T-helper 17 cell (primary cell): ENCODE measurements at places on chromosomes 7 and 10. TPM values are rescaled to one million over a fixed set of nuclear protein-coding genes. Genes with fewer than 3 reads are reported as not detected.
A peak's percentile ranks its signal among the peaks of the same experiment; 100 is the strongest.

DNA sequence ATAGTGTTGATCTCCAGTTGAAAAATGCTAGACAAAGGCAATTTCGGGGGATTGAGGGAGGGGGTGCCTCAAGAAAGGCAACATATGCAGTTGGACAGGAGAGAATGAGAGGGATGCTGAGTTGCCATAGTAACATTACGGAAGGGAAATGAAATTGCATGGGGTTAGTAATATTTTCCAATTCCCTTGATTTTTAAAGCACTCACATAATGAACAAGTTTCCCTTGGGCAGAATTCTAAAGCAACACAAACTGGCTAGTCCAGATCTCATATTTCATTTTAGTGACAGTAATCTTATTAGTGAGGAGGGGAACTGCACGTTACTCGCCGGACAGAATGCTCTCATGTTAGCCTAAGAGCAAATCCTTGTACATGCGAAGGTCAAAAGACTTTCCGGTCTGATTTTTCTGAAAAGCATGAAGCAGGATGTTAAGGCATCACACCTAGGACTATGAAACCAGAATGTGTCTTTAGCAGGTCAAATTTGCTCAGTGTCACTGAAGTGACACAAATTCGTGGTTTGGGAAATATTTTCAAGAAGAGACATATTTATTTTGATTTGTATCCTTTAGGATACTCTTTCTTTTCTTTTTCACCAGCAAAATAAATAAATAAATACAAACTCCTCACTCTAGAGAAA lies 165.5 kb downstream of the ANK3 start:
- no peak overlapping the region for H3K4me3 ChIP-seq
- DNase-seq = no peak
- no peak overlapping the region for H3K27ac ChIP-seq
- H3K36me3 ChIP-seq = peaks cover under 1% of the 10 kb centered on the region

DNA sequence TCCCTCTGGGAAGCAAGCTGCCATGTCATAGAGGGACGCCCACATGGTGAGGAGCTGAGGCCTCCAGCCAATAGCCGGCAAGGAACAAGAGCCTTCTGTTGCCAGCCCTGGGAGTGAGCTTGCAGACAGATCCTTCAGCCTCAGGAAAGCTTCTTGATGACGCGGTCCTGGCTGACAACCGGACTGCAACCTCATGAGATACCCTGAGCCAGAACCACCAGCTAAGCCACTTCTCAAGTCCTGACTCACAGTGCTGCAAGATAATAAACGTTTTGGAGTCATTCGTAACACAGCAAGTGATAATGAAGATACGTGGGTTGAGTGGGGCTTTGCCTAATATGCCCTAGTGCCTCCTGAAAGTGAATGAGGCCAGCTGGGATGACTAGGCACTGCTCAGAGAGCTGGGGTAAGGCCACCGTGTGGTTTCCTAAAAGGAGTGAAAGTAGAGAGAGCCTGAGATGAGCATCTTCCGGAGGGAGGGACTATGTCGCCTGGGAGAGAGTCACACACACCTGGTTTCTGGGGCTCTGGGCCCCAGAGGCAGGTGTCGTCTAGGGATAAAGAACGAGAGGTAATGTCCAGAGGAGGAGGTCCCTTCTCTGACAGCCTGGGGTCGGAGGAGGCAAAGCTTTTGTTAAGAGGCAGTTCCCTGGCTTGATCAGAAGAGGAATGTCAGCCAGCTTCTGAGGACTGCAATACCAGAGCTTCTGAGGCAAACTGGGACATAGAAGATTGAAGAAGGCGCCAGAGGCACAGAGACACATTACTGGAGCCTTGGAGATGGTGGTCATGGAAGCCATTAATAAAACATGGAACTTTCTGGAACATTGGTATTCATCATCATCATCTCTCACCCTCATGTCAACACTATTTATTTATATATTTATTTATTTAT lies 53.6 kb downstream of the PYROXD2 start:
- H3K36me3 ChIP-seq = peaks cover 3% of the 10 kb centered on the region
- peaks cover 7% of the 10 kb centered on the region for H3K4me1 ChIP-seq
- no peak for DNase-seq
- H3K27me3 ChIP-seq = peaks cover 32% of the 10 kb centered on the region

DNA sequence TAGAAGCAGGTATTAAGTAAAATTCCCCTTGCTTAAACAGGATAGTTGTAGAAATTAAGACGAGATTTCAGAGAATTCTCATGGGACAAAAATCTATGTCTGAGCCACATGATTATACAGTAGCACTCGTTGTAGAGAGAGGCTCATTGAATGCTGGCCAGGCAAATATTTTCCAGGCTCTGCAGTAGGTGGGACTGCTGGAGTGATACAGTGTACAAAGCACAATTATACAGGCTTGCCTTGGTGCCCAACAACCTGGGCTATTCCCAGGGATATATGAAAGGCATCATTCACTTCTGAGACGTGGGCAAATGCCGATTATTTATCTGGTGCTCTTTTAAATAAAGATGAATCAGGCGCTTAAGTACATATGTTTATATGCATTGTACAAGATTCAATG lies 380.6 kb downstream of the PHTF2 start:
- no peaks in the 10 kb centered on the region for H3K36me3 ChIP-seq
- no peak for DNase-seq
- H3K4me3 ChIP-seq = no peak overlapping the region
- no peaks in the 10 kb centered on the region for H3K4me1 ChIP-seq
- peaks cover 41% of the 10 kb centered on the region for H3K27me3 ChIP-seq

DNA sequence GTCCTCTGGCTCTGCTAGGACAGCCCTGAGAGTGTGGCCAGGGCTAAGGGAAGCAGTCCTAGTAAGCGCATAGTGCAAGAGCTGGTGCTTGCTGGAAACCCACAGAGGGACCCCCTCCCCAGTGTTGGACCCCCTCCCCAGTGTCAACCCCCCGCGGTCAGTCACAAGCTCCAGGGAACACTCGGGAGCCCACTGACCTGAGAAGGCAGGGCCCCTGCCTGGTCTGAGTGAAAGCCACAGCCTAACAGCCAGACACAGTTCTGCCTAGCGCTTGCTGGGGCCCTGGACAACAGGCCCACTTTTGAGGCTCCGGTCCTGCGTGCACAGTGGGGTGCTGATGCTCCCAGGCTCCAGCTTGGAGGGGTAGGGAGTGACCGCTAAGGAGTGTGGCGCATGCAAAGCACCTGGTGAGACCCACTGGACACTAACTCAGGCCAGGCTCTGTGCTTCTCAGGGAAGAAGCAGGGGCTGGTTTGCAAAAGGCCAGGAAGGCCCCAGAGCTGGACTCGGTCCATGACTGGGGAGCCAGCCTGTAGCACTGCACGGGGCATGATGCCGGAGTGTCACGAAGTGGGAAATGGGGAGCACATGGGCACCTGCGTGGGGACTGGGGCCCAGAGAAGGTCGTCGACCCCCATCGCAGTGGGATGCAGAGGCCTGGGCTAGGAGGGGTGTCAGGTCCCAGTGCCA lies 175.8 kb upstream of the PPP2R2D start:
- H3K4me1 ChIP-seq = peaks cover 4% of the 10 kb centered on the region
- H3K27ac ChIP-seq = no peak overlapping the region
- H3K27me3 ChIP-seq = peaks cover 54% of the 10 kb centered on the region
- no peak for DNase-seq
- H3K36me3 ChIP-seq = peaks cover 4% of the 10 kb centered on the region

DNA sequence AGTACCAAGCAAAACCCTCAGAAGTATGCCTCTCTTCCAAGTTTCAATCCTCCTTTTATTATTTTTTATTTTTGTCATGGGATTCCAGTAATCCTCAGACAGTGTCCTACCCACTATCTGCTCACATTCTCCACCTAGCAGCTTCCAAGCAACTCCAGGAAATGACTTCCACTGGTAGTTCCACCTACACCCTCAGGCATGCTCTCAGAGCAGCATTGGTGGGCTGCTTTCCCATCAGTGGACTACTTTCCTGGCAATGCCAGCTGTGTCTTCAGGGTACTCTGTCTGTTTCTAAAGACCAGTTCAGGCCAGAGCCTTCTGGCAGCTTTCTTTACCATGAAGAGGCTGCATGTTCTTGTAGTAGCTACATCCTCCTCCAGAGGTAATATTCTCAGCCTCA lies 244.0 kb downstream of the HGF start:
- no peak for DNase-seq
- H3K27ac ChIP-seq = no peak overlapping the region
- H3K4me3 ChIP-seq = no peak overlapping the region
- H3K4me1 ChIP-seq = no peaks in the 10 kb centered on the region
- no peaks in the 10 kb centered on the region for H3K27me3 ChIP-seq

DNA sequence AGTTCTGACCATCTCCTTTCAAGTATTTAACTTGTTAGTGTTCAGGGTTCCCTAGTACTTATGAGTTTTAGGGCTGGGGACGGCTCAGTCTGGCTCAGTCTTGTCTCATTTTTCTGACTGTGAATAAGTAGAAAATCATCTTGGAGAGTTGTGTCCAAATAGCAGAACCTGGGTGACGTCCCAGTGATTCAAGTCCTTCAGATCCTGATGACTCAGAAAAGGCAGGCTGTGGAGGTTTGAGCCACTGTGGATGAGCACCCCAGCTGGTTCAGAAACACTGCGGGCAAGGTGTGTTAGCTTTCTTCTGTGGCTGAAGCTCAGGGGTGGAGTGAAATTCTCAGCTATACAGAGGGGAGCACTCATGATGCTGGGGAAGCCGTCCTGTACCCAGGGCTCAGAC lies 154.4 kb upstream of the NPY start:
- no peaks in the 10 kb centered on the region for H3K36me3 ChIP-seq
- peaks cover 30% of the 10 kb centered on the region for H3K27me3 ChIP-seq
- H3K4me3 ChIP-seq = no peak overlapping the region
- H3K4me1 ChIP-seq = peaks cover 4% of the 10 kb centered on the region
- no peak for DNase-seq

- no peaks in the 10 kb centered on the region for H3K36me3 ChIP-seq
- H3K27ac ChIP-seq = no peak overlapping the region
- H3K4me1 ChIP-seq = no peaks in the 10 kb centered on the region
- DNase-seq = no peak
- no peaks in the 10 kb centered on the region for H3K27me3 ChIP-seq
Observed at GRCh38 chr7:115054478-115055065, 132.7 kb downstream of the MDFIC start.

DNA sequence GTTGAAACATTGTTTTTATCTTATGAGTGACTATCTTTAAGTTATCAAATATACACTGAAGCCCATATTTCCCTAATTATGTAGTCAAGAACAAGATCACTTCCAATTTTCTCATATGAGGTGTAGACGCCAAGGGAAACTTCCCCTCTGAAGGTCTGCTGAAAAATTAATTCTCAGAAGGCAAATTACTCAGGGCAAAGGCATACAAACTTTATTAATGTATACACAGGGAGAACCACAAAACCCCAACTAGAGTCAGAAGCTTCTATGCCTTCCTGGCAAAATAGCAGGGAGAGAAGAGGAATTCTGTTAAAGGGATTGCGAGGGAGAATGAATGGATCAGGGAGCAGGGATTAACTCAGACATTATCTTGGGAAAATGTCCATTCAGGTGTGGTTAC lies 83.4 kb downstream of the DOCK4 start:
- H3K27me3 ChIP-seq = peaks cover 14% of the 10 kb centered on the region
- DNase-seq = no peak
- no peaks in the 10 kb centered on the region for H3K4me1 ChIP-seq
- H3K27ac ChIP-seq = no peak overlapping the region
- H3K4me3 ChIP-seq = no peak overlapping the region

DNA sequence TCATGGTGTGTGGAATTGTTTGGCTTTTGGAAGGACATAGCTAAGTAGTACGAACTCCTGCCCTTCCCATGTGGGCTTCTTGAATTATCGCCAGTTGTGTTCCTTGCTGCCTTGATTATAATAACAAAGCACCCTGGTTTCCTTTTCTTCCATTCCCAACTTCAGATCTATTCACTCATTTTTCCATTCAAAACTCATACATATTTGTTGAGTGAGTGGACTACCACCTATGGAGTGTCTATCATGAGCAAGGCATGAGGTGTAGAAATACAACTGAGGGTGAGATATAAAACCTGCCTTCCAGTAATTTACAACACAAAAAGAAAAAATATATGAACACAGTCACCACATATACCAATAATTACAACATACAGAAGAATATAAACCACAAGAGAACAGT lies 4.9 kb upstream of the COL17A1 start:
- H3K36me3 ChIP-seq = no peaks in the 10 kb centered on the region
- H3K27me3 ChIP-seq = peaks cover 9% of the 10 kb centered on the region
- H3K4me3 ChIP-seq = no peak overlapping the region
- H3K27ac ChIP-seq = no peak overlapping the region
- H3K4me1 ChIP-seq = peaks cover 3% of the 10 kb centered on the region

GRCh38 chr10:133355991-133356390 lies 1.8 kb downstream of the FUOM start:
- H3K36me3 ChIP-seq = no peaks in the 10 kb centered on the region
- H3K4me1 ChIP-seq = no peaks in the 10 kb centered on the region
- no peak for DNase-seq
- peak overlapping the region; percentile 62 for H3K4me3 ChIP-seq

GRCh38 chr7:99505324-99505662 lies 831 bp downstream of the ZKSCAN5 start:
- H3K4me1 ChIP-seq = peaks cover 18% of the 10 kb centered on the region
- H3K36me3 ChIP-seq = no peaks in the 10 kb centered on the region
- H3K4me3 ChIP-seq = peak overlapping the region; percentile 99
- no peak for DNase-seq
- H3K27ac ChIP-seq = peak overlapping the region; percentile 99
- H3K27me3 ChIP-seq = no peaks in the 10 kb centered on the region

- no peaks in the 10 kb centered on the region for H3K4me1 ChIP-seq
- H3K4me3 ChIP-seq = no peak overlapping the region
- DNase-seq = no peak
- H3K36me3 ChIP-seq = no peaks in the 10 kb centered on the region
- H3K27ac ChIP-seq = no peak overlapping the region
Observed at GRCh38 chr7:40833888-40834234, 699.1 kb downstream of the SUGCT start.

DNA sequence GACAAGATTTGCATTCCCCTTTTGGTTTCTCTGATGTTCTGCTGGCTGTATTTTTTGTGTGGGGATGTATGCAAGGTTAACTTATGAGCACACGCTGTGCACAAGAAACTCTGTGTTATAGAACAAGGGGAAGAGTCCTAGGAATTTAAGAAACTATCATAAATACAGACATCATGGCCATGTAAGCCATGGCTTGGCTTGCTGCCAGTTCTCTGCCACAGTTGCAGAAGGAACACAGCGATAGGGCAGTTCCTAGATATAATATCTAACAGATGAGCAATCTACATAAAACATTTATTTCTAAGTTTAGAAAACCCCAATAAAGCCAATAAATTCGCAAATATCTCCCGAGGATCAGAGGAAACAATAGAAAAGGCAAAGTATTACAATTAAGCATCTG lies 153.3 kb downstream of the LRRTM3 start:
- H3K27ac ChIP-seq = no peak overlapping the region
- H3K4me3 ChIP-seq = no peak overlapping the region

GRCh38 chr10:79186486-79187120 lies 117.8 kb downstream of the ZMIZ1 start:
- H3K27me3 ChIP-seq = no peaks in the 10 kb centered on the region
- H3K4me1 ChIP-seq = peaks cover 16% of the 10 kb centered on the region
- H3K27ac ChIP-seq = peak overlapping the region; percentile 66

GRCh38 chr7:114777288-114777687 lies 144.6 kb upstream of the MDFIC start:
- no peaks in the 10 kb centered on the region for H3K36me3 ChIP-seq
- DNase-seq = no peak
- H3K4me3 ChIP-seq = no peak overlapping the region
- no peaks in the 10 kb centered on the region for H3K4me1 ChIP-seq
- H3K27ac ChIP-seq = no peak overlapping the region

Gene BLOC1S2
- total RNA-seq = 40.4 TPM

Gene TMEM273
- total RNA-seq = 39.6 TPM

Gene CTAGE15
- 0.73 TPM for total RNA-seq
